ENCODE measurements at places on chromosomes 2 and 18.

- no peak for DNase-seq
These were observed 13.9 kb upstream of the SMCHD1 start for GRCh38 chr18:2641638-2642037.

GRCh38 chr2:178306352-178307073, 112.2 kb downstream of the OSBPL6 start:
- DNase-seq, result peak; percentile 52

DNA sequence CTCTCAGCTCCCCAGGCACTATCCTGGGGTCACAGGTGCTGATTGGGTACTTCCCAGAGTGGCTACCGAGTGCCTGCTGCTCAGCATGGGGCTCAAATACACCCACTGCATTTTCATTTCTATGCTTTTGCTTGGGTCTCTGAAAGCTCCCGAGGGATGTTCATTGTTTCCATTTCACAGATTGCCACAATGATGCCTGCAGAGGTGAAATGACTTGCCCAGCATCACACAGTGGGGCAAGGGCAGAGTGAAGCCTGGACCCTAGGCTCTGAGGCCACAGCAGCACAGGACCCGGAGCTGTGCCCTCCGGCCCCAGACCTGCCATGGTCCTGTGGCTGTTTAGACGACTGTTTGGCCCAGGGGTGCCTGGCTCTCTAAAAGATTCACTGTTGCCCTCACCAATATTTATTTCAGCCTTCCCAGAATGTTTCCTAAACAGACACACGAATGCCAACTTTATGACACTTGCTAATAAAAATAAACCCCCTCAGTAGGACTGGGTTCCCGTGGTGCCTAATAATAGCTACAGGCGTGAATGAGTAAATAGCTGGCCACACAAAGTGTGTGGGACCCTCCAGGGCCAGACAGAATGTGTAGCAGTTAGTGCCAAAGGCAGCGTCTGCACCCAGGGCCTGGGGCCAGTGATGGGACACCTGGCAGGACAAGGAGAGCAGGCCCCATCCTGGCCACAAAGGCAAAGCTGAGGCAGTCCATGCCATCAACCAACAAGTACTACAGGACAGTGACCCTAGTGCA, 11.5 kb upstream of the ST8SIA5 start:
- DNase-seq, result no peak

DNA sequence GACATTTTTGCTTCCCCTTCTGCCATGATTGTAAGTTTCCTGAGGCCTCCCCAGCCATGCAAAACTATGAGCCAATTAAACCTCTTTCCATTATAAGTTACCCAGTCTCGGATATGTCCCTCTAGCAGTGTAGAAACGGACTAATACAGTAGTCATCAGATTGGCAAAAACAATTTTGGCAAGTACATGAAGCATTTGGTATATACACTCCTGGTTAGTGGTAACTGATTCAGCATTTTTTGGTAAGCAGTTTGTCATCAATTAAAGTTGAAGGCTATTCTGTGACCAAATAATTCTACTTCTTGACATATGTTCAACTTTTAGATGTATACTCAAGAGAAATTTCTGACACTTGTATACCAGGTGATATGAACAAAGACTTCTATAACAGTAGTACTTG, 190.5 kb upstream of the STON1 start:
- DNase-seq, result no peak

GRCh38 chr2:217279140-217279539, 419.3 kb upstream of the TNP1 start:
- no peak for DNase-seq

DNA sequence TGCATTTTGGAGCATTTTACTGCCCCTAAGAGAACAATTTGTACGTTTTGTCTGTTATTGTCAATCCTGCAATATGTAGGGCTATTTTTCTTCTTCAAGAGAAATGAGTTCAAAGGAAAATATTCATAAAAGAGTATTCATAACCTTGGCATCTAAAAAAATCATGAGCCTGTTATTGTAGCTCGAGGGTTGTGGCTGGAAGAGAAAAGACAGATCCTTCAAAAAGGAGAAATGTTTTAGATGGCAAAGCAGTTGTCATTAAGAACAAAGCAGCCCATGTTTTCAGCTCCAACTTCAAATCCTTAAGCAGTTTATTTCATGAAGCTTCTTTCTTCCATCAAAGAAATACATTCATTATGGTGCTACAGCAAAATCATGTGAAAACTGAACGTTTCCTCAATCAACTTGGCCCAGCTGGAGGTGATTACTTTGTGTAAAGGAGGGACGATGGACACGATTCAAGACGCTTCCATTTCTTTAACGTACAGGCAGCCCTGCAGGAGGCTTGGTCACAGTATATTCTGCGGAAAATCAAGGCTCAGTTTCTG, 31.4 kb downstream of the QPCT start:
- DNase-seq, result no peak

GRCh38 chr2:217631115-217631514, 371.7 kb downstream of the TNS1 start:
- DNase-seq, result no peak
